ENCODE measurements at places on chromosomes 3 and 15.
A peak's percentile ranks its signal among the peaks of the same experiment; 100 is the strongest.

DNA sequence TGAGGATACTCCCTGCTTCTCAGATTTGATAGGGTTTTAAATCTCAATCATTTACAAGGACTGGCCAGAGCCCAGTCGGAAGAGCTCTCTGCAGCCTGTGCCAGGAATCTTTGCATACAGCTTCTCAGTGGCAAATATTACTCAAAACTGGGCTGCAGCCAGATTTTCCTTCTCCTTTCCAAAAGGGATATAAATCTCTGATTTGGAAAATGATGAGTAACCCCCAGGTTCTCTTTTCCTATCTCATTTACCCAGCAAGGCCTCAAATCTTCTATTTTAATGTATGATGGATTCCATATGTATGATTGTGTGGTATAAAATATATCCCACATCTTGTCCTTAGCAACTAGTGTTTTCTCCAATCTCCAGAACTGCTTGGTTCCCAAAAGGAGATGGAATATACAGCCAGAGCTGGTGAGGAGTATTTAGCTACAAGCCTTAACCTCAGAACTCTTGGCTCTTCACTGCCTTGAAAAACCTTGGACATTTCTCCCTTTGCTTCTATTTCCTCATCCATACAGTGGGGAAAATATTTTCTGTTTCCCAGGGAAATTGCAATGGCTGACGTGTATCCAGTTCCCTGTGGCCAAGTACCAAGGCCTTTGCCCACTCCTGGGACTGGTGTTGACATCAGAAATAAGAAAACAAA, 114.4 kb downstream of the ATG7 start:
- peak; percentile 87 for DNase-seq

DNA sequence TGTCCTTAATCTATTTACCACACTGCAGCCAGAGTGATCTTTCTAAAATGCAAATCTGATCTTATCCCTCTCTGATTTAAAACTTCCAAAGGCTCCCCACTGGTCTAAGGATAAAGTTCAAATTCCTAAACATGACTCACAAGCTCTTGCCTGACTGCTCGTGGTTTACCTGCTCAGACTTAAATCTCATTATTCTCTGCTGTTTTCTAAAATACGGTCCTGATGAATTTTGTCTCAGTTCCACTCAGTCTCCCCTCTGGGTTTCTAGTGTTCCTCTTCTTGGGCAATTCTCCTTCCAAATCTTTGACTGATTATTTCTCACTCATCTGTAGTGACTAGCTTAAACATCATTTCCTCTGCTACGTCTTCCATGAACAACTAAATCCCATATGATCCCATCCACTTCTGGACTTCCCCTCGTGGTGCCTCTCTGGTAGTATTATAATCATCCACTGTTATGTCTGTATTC, 108.3 kb downstream of the P3H2 start:
- peak; percentile 75 for DNase-seq

DNA sequence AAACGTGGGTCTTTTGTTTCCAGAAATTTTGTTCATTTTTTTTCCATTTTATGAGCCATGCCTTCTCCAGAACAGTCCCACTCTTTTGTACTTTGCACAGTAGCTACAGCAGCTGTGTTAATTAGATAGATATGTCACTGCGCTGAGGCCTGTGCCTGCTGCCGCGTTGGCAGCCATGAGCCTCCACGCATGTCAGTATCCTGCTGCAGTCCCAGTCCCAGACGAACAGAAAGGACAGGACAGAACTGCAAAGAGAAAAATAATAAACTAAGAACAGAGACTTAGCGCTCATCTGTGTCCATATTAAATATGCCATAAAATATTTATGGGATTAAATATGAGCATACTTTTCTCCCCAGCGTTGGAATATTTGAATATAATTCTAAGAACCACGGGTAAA, 442.4 kb upstream of the RARB start:
- DNase-seq, result no peak

- DNase-seq, result no peak
Measured at GRCh38 chr3:126269354-126269753, 87.9 kb downstream of the KLF15 start.

- DNase-seq, result peak; percentile 7
Measured at GRCh38 chr15:57376696-57377477, 582 bp downstream of the CGNL1 start.

- DNase-seq, result peak; percentile 8
Measured at GRCh38 chr3:47000198-47000815, 20.8 kb downstream of the NBEAL2 start.

- DNase-seq, result no peak
Measured at GRCh38 chr3:186802701-186803100, 3.6 kb downstream of the RFC4 start.

GRCh38 chr3:183981990-183982644, 35.6 kb downstream of the ABCC5 start:
- DNase-seq, result no peak

DNA sequence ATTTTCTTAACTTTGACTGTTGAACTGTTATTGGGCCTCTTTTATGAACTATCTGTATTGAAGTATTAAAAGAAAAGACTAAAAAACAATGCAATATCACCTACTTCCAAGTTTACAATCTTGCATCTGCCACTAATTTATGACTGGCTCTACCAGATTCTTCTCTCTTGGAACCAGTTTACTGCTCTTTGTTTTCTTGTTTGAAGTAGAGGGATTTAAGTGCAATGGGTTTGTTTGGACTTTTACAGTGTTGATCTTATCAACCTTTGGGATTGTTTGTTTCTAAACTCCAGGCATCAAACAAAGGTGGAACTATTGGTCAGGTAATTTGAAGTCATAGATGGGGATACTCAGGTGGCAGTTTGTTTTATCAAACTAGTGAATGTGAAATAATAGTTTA, 43.0 kb upstream of the MEIS2 start:
- DNase-seq, result no peak

DNA sequence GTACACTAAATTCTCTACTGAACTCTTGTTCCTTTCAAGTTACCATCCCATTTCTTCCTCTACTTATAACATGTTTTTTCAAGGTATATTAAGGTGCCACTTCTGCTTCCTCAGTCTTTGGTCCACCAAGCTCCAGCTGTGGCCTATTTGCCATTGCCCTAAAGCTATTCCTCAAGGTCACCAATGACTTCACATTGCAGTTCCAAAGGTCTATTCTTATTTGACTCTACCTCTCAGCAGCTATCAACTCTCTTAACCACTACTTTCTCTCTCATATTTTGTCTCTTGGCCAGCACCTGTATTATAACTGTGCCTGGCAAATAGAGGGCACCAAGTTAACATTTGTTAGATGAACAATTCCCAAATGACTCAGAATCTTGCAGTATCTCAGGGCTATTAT, 354.7 kb downstream of the PLCL2 start:
- DNase-seq, result no peak

DNA sequence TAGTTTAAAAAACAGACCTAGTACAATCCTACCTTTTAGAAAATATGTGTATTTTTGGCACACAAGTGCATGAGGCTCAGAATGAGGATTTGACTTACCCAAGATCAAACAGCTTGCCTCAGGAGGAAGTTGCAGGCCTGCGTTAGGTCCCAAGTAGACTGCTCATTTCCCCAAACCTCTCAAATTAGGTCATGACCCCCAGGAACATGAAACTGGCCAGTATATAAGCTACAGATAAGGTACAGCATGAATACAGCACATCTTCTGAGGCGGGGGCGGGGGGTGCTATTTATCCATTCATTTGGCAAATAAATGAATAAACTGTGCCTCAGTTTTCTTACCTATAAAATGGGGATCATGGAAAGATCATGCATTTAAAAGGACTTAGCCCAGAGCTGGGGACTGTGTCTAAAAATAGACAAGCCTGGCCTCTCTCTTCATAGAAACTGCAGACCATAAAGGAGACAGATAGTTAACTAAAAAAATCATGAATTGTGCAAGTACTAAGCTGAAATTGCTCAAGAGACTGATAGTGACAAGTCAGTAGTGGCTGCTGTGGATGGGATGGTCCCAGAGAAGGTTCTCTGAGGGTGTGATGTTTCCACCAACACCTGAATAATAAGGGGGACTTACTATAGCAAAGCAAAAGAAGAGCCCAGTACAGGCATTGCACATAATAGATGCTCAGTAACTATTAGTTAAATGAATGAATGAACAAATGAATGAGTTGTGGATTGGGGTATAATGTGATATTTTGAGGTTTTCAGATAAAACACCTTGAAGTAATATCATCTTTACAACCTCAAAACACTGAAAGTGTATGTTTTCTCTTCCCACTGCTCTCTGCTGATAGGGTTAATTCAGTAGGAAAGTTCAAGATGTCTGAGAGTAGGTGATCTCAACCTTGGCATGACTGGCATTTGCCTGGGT, 258.5 kb upstream of the PROK2 start:
- no peak for DNase-seq

DNA sequence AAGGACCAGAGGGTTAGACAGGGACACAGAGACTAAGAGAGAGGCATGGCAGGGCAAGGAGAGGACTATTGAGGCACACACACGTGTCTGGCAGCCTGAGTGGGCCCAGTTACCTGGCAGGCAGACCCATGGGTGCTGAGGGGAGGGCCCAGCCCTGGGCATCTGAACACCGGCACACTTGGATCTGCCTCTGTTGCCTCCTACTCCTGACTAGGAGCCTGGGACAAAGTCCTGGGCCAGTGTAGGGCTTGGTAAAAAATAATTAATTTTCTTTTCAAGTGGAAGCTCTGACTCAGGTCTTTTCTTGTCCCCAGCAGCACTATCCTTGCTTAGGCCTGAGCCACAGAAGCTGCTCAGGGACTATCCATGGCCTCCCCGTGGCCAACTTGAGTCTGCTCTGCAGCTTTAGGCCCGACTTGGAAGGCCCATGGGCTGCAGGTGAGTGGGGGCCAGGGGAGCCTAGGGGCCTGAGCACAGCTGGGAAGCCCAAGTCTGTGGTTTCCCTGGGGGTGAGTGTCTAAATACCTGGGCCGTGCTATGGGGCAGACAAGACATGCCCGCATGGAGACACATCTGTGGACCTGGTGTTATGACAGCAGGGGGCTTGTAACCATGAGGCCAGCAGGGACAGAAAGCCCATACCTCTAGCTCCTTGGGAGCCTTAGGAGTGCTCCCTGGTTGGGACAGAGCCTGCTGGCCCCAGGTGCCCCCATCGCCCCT, at the start of gene PTH1R:
TSS of gene PTH1R (plus strand) at position 316 of the 720 bp plus-strand sequence. CDS start 5,839 bp downstream, outside the sequence.
- no peak for DNase-seq

DNA sequence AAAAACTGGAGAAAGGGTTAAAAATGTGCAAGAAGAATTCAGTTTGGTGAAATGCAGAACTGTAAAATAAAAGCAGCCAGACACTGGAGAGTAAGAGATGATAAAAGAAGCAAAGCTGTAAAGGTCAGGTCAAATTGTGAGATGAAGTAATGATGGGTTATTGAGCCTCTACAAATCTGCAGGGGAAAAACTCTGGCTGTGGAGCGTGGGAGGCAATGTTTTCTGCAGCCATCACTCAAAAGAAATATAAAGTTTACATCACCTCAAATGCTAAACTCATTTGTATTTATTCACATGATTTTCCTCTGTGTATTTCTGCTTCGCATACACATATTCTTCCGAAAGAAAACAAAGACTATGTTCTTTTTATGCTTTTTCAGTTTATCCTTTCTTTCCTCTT, 158.8 kb upstream of the GPR149 start:
- no peak for DNase-seq
